Brain microvascular endothelial cell (primary cell): ENCODE measurements at places on chromosomes 11 and 22.
A peak's percentile ranks its signal among the peaks of the same experiment; 100 is the strongest.

DNA sequence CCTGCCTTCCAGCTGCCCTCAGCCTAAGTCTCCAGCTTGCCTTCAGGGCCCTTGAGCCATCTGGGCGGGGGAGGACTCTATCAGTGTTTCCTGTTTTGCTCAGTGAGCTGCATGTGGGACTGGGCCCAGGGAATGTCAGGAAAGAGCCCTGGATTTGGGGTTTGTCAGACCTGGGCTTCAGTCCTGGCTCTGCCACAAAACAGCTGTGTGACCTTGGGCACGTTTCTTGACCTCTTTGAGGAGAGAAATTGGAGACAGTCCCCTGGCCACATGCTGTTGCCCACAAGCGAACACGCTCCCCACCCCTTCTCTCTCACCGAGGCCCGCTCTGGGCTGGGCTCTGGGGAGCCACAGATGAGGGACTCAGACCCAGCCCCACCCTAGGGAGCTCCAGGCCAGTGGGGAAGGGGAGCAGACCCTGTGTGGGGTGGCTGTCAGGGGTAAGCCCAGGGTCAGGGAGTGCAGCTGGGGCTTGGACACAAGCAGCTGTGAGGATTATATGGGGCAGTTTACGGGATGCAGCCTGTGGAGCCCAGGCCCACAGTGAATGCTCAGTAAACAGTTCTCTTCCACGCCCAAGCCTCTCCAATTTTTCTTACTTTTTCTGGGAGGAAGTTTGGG, 12.3 kb downstream of the MYO7A start:
- no peak for DNase-seq

DNA sequence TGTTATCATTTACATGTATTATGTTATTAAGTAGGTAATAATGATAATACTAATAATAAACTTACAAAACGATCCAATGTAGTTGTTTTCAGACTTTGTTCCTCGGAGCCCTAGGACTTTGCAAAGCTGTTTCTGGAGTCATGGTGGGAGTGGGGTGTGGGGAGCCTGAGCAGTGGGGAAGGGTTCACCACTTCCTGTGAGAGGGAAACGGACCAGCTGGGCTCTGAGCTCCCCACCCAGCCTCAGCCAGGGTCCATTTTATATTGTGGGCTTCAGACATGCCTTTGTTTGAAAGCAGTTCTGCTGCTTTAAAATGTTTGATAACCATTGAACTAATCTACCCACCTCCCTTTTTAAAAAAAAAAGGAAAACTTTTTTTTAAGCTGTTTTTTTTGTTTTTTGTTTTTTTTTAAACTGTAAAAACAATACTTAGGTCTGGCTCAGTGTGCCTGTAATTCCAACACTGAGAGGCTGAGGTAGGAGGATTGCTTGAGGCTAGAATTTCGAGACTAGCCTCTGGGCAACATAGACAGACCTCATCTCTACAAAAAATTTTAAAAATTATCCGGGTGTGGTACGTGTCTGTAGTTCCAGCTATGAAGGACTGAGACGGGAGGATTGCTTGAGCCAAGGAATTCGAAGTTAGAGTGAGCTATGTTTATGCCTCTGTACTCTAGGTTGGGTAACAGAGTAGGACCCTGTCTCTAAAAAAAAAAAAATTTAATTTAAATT, 7.0 kb downstream of the SERPING1 start:
- no peak for DNase-seq

GRCh38 chr11:77723024-77723423, 85.4 kb upstream of the CLNS1A start:
- DNase-seq, result no peak

DNA sequence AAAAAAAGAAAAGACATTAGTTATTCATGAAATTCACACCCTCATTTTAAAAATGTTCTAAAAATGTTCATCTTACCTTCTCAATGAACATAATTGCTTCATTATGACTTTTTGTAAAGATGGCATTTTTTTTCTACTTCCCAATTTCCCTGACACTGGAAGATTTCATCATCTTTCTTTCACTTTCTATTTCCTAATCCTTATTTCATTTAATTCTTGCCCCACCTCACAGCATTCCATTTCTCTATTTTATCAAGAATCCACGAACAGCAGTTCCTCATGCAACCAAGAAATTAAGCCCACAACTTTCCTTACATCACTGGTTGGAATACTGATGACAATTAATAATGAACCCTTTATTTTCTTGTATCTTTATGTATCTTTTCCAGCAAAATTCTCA, 1.9 kb downstream of the PATL1 start:
- no peak for DNase-seq

GRCh38 chr11:96102664-96103078, 178.8 kb upstream of the MTMR2 start:
- DNase-seq, result peak; percentile 52

DNA sequence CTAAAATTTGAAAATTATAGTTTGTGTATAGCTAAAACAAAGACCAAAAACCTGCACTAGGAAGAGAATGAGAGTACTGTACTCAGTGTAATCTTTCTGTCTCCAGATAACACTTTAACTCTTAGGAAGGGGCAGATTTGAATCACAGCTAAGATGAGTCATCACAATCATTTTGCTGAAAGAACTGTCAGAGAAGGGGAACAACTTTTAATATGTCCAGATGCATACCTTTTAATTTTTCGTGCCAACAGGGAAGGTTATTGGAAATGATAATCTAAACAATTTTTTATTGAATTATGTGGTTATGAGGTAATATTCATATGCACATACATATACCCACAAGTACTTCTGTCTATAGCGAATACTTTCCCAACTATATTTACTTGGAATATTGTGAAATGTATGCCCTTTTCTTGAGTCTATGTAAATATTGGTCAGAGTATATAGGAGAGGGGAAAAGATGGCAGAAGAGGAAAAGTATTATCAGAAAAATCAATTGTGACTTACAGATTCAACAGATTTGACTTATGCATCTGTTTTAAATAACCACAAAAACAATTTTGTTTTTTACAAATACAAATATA, 51.1 kb upstream of the MUC15 start:
- DNase-seq, result peak; percentile 5

GRCh38 chr22:39474351-39475111, 17.7 kb downstream of the MGAT3 start:
- DNase-seq, result no peak

DNA sequence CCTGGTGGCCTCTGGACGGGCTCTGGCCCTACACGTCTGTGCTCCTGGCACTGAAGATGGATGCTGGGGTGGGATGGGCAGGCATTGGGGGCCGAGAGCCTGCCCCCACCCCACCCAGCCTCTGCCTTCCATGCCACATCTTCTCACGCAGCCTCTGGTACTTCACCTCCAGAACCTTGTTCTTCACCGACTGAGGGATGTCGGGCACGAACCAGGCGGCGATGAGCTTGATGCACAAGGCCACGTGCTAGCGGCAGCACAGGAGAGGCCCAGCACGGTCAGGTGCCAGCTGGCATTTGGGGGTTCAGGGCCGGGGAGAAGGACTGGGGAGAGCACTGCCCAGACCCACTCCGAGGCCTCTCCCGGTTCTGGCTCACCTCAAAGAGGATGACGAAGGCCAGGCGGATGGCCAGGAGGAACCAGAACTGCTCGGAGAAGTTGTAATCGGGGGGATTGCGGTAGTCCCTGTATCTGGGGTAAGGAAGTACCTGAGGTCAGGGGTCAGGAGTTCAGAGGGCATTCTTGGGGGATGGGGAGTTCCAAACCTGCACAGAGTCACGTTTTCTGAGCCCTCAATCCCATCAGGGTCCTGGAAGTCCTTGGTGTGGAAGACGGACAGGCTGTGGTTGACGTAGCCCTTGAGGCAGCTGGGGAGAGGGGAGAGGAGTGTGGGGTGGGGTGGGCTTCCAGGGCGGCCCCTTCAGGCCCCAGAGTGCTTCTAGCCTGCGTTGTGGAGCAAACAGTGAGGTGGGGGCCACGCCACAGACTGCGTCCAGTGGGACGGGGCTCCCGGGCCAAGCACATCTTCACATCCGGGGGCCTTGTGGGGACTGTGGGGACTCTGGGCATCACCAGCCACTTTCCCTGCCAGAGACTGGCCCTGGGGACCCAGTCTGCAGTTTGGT, 3.8 kb upstream of the SIGIRR start:
- DNase-seq, result no peak

DNA sequence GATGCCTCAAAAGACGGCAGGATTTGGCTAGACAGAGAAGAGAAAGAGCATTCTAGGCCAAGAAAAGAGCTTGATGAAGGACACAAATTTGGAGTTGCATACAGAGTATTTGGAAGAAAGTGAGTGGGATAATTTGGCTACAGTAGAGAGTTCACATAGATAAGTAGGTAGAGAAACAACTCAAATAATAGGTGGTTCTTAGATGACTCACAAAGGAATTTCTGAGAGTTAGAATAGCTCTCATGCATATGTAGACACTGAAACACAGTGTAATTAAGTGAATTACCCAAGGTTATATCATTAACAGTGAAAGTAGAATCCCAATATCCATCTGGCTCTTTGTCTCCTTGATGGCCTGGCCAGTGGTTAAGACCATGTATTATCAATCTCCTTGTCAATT, 228.6 kb upstream of the DDI1 start:
- no peak for DNase-seq

DNA sequence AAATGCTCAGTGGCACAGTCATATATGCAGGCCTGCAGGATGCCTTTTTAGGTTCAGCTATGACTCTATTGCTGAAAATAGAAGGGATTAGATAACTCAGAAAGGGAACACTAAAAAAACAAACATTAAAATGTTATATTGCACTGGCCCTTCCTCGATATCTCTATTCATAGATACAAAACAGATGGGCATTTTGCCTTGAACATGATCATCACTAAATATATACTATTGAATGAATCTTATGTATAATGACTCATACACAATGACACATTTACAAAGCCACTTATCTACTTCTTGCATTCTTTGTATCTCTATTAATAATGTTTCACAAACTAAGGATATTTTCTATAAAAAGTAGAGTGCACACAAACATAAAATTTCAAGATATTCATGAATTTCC, 2352.8 kb upstream of the RAG2 start:
- DNase-seq, result no peak

GRCh38 chr11:33534575-33534974, 166.1 kb downstream of the C11orf91 start:
- no peak for DNase-seq

GRCh38 chr11:7480113-7480512, 5.2 kb upstream of the OLFML1 start:
- no peak for DNase-seq

DNA sequence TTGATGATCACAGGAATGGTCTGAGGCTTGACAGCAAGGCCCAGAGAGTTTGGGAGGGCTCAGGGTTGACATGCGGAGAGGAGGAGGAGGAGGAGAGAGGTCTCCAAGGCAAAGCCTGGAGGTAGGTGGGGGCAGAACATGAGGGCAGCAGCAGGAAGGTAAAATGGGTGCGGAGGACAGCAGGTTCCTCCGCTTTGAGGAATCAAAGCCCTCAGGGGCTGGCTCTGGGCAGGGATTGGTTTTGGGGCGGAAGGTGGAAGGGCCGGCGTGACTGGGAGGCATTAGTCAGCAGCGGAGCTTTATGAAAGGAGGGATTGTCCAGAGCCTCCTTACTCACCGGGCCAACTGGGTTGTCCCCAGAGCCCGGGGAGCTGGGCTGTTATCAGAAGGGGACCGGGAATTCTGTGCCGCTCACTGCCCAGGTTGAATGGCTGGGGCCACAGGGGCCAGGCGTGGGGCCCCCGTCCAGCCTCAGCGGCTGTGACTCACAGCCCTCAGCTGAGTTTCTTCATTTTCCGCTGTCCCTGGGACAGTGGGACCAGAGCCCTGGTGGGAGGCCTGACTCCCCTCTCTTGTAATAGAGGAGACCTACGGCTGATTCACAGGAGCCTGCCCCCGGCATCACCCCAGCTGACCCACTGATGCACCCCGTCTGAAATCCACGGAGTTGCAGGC, 36.2 kb downstream of the LIF start:
- DNase-seq, result peak; percentile 81

- no peak for DNase-seq
Observed at GRCh38 chr11:69119190-69119589, 36.5 kb upstream of the SMIM38 start.

DNA sequence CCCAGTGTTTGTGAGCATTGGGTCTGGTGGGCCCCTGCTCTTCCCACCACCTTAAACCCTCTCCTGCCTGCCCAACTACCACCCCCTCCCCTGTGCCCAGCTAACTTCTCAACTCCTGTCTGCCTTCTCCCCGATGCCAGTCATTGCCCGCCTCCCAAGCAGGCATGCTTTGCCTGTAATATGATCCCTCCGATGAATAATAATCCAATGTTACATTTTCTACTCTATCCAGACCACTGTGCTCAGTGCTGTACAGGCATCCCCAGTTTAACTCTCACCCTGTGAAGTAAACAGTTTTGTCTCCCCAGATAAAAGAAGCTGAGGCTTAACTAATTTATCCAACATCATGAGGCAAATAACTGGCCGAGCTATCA, 35.5 kb upstream of the OLFML1 start:
- DNase-seq, result no peak

- DNase-seq, result no peak
Observed at GRCh38 chr11:66866511-66866986, 9.7 kb downstream of the LRFN4 start.

- DNase-seq, result no peak
Observed at GRCh38 chr22:41537203-41537602, 7.1 kb downstream of the POLR3H start.

- DNase-seq, result no peak
Observed at GRCh38 chr11:100753172-100753543, 66.1 kb downstream of the ARHGAP42 start.

DNA sequence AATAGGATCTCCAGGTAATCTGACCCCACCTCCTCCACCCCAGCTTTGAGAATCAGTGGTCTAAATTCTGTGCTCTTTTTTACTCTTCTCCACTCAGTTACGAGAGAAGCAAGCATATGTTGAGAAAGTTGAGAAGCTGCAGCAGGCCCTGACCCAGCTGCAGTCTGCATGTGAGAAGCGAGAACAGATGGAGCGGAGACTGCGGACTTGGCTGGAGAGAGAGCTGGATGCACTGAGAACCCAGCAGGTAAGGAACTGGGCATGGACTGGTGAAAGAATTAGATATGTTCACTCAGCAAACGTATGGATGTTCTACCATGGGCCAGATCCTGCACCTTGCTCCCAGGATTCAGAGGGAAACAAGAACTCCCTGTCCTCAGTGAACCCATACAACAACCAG, 85.7 kb downstream of the AMOTL1 start:
- DNase-seq, result no peak

DNA sequence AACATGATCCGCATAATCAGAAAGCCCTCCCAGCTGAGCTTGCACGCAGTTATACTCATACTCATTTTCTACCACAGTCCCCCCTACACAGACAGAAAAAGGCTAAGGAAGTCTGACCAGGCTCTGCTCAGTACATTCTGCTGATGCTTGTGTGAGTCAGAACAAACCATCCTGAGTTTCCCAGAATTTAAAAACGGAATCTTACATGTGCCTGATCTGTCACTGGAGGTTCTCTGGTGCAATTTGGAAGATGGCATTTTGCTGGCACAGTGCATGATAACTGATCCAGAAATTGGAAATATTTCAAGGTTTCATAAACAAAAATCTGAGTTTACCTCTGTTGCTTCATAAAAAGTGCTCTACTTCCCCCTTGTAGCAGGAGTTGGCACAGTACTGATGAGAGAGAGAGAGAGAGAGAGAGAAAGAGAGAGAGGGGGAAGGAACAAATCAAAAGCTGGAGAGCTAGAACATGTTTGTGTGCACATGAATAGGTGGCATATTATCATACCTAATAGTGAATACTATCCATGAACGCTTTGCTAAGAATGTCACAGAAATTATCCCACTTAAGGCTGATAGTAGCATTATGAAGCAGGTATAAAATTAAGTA, 1085.3 kb downstream of the DLG2 start:
- DNase-seq, result peak; percentile 7
